Lower lobe of right lung (tissue), 2 donors: ENCODE measurements at places on chromosomes 2 and 18. TPM values are rescaled to one million over a fixed set of nuclear protein-coding genes. Genes with fewer than 3 reads are reported as not detected.

- H3K4me3 ChIP-seq, result no peak overlapping the region
- H3K27me3 ChIP-seq, result no peaks in the 10 kb centered on the region
- H3K4me1 ChIP-seq, result peaks cover 57% of the 10 kb centered on the region
- H3K27ac ChIP-seq, result no peak overlapping the region
- no peak for DNase-seq
These were observed 15.5 kb downstream of the ITPRID2 start for GRCh38 chr2:181907057-181907456.

DNA sequence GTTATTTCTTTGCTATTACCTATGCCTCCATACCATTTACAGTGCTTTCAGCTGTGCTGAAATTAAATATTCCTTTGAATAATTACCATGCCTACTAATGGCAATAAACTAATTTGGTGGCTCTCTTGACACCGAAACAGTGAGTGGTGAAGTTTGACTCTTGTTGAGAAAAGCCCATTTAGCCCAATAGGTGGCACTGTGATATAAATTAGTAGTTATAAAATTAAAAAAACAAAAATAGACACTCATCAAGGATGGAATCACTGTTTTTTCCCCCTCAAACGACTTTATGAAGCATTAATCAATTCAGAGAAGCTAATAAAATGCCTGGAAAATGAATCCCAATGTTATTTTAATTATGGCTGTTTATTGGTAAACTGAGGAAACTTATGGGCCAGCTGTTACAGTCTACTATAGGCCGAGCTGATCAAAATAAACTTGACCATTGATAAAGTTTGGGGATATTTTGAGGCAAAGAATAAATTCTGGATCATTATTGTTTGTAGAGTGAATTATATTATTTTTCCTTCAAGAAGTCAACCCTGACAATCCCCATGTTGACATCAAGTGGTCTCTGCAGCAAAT, 339.6 kb downstream of the TRIB2 start:
- no peak overlapping the region for H3K4me3 ChIP-seq
- no peak for DNase-seq
- H3K36me3 ChIP-seq, result no peaks in the 10 kb centered on the region
- H3K4me1 ChIP-seq, result no peaks in the 10 kb centered on the region
- H3K27ac ChIP-seq, result no peak overlapping the region
- H3K27me3 ChIP-seq, result no peaks in the 10 kb centered on the region

DNA sequence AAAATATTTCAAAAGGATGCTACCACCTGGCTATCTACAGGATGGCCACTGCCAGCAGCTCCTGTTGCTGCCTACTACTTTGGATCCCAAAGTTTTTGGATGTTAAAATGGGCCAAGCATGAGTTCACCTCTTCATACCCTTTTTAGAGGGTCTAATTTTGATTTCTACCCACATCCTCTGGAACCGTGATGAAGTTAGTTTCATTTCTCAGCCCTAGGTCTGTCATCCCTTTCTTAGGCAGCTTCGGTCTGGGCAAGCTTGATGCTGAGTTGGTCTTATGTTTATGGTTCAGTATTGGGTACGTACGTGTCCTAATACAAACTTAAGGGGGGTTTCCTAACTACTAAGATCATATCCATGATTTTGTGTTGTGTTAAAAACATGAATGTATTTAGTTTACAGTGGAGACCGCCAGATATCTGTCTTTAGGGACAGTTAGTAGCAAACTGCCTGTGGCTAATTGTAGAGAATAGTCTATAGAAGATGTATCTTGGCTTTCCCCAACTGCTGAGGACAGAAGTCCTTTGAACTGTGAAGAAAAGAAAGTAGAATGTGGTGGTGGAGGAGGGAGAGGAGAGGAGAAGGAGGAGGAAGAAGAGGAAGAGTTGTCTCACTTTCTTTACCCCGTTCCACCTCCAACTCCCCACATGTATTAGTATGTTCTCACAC, 184.9 kb downstream of the UBE2E3 start:
- H3K4me1 ChIP-seq, result no peaks in the 10 kb centered on the region
- H3K27me3 ChIP-seq, result no peaks in the 10 kb centered on the region
- no peak overlapping the region for H3K4me3 ChIP-seq
- DNase-seq, result no peak
- H3K36me3 ChIP-seq, result no peaks in the 10 kb centered on the region

DNA sequence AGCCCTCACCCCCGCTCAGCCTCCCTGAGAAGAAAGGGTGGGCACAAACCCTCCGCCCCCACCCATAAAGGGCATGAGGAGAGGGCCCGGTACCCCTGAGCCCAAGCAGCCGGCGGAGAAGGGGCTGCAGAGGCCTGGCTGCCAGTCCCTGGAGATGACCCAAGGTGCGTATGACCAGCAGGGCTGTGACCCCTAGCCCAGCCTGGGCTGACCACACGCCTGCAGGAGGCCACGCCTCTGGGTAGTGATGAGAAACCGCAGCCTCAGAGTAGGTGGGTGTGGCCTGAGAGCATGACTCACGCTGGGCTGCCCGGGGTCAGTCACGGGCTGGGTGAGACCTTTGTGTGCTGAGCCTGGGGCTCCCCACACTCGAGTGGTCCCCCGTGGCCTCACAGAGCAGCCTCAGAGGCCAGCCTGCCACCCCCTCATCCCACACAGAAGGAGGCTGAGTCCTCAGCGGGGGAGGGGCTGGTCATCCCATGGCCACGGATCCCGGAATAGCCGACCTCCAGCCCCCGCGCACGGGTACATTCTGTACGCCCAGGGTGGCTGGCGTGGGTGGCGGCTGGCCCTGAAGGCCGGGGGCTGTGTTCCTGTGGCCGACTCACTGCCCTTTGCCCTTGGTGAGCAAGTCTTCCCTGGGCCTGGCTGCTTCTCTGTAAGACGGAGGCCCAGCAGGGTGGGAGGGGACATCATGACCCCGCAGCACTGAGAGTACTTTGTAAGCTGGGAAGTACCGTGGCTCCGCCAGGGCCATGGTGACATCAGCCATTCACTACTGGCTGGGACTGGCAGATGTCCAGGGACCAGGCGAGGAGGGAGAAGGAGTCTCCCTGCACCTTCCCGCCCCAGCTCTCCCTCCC, 110.8 kb upstream of the OTOS start:
- peaks cover 26% of the 10 kb centered on the region for H3K4me1 ChIP-seq
- no peaks in the 10 kb centered on the region for H3K27me3 ChIP-seq
- H3K36me3 ChIP-seq, result no peaks in the 10 kb centered on the region
- peak; percentile 87 for DNase-seq
- H3K4me3 ChIP-seq, result peak overlapping the region; percentile 27

DNA sequence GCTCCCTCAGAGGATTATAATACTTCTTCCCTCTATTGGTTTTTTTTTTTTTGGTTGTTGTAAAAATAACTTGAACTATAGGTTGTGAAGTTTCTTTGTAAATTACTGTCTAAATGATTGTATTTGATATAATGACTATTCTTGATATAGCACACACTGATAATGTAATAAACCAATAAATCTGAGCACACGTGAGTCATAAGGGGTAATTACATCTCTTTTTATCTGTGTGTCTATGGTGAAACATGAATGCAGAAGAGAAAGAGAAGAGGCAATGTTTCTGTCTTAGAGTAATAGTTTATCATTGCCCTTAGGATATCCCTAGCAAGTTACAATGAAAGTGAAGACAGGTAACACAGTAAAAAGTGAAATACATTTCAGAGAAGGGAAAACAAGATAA, 64.1 kb upstream of the RAPGEF4 start:
- no peak overlapping the region for H3K27ac ChIP-seq
- no peaks in the 10 kb centered on the region for H3K4me1 ChIP-seq
- H3K27me3 ChIP-seq, result no peaks in the 10 kb centered on the region
- no peak for DNase-seq
- no peaks in the 10 kb centered on the region for H3K36me3 ChIP-seq
- no peak overlapping the region for H3K4me3 ChIP-seq

Gene ARHGAP25
- 48.5 TPM for total RNA-seq
